Renal cortical epithelial cell (primary cell): ENCODE measurements at places on chromosomes 4 and X.
A peak's percentile ranks its signal among the peaks of the same experiment; 100 is the strongest.

- DNase-seq = no peak
Measured at GRCh38 chrX:69388526-69388925, 115.6 kb upstream of the NALF2 start.

DNA sequence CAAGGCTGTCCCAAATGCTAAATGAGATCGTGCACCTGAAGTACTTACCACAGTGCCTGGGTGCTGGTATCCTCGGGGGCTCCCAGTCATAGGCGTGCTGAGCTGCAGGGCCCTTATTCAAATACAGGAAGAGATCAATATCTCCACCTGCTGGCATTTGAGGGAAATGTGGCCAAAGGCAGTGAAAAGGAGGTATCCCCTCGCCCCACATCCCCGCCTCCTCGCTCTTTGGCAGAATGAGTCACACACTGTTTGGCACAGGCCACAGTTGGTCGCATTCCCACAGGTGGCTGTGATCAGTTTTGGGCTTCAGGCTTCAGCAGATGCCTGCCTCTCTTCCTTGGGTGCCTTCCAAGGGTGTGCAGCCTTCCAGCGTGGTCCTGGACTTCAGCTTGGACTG lies 28.4 kb downstream of the ZNF185 start:
- DNase-seq = peak; percentile 74

GRCh38 chr4:155704841-155705404 lies 38.3 kb downstream of the GUCY1A1 start:
- no peak for DNase-seq

DNA sequence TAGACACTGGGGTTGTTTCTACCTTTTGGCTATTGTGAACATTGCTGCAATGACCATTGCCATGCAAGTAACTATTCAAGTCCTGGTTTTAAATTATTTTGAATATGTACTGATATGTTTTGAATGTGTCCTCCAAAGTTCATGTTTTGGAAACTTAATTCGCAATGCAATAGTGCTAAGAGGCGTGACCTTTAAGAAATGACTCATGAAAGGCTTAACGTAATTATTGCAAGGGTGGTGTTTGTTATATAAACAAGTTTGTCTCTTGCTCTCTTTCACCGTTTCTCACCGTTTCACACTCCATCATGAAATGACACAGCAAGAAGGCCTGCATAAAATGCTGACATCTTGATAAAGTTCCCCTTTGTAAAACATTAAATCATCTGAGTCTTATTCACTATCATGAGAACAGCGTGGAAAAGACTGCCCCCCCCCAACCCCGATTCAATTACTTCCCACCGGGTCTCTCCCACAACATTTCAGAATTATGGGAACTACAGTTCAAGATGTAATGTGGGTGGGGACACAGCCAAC lies 506.9 kb upstream of the FAM47C start:
- no peak for DNase-seq

- peak; percentile 88 for DNase-seq
Measured at GRCh38 chr4:165874791-165875371, 1.8 kb downstream of the TLL1 start.

DNA sequence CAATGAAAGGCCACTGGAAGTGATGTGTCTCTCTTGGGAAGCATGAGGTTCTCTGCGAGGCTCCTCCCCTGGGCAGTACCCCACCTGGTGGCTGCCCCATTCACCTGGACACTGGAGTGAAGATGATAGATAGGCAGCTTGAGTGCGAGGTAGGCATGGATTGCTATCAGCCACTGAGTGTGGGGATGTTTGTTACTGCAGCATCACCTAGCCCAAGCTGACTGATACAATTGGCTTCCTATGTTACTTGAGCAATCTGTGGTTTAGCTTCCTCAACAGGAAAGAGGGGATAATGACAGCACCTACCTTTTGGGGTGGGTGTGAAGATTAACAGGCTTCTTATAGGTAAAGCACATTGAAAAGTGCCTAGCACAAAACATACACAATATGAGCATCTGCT lies 30.8 kb downstream of the ADRA2C start:
- DNase-seq = no peak

GRCh38 chrX:1215123-1215823 lies 2.8 kb upstream of the CRLF2 start:
- DNase-seq = no peak

DNA sequence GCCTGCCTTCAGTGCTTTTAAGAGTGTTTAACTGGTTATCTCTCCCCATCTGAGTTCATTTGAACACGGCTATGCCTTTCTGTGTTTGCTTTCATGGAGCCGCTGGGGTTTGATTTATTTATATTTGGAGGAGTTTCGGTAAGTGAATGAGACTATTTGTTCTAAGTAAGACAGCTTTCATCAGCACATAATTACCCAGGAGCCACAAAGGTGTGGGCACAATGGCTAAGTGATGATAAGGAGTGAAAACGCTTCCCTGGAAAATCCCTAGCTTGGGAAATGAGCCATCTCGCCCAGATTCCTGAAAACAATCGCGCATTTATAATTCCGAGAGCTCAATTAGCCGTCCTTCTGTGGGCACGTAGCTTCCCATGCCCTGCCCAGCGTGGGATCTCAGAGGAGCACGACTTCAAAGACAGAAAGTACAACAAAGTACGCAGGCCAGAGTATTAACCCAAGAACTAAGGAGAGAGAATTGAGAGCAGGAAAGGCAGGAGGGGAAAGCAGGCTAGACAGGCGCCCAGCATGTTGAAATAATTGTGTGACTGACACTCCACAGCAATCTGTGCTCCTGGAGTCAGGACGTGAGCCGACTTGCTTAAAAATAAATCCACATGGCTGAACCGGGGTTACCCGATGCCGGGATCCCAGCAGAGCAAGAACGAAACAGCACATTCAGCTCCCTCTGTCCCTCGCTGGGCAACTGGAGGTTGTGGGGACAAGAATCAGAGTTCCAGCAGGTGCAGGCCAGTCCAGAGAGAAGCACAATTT lies 99.0 kb downstream of the DHRSX start:
- DNase-seq = peak; percentile 87

DNA sequence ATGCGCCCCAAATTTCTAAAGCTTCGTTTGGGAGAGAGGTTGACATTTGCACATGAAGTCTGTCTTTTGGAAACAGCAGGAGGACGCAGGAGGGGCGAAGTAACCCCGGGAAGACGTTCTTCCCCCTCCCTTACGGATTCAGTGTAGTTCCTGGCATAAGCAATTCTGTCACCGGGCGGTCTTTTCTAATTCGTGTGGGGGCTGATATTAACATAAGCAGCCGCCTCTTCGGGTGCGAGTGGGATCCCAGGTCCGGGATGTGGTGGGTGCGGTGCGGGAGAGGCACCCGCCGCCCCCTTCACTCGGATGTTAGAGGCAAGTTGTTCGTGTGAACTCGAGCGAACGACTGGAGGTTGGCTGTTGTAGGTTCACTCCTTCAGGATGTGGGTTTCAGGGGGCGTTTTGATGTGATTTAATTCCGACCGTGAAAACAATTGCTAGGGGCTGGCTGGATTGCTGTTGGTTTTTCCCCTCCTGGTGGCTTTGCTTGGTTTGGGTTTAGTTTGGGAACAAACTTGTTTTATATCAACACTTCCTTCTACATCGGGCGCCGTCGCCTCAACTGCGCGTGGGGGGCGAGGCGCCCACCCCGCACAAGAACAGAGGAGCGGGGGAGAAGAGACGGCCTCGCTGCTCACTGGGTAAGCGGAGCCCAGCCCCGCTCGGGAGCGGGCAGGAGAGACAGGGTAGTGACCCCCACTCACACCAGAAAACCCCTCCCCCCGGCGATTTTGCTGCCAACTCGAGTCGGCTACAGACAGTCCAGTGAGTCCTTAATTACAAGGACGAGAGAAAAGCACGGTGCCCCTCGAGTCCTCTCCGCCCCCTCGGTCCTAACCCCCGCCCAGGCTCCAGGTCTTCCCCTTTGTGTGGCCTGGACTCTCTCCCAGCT lies 2.9 kb upstream of the LEF1 start:
- DNase-seq = no peak

- DNase-seq = no peak
Measured at GRCh38 chr4:39304651-39305050, 61.5 kb downstream of the RFC1 start.
